ENCODE measurements at places on chromosomes 3 and 15. TPM values are rescaled to one million over a fixed set of nuclear protein-coding genes. Genes with fewer than 3 reads are reported as not detected.

DNA sequence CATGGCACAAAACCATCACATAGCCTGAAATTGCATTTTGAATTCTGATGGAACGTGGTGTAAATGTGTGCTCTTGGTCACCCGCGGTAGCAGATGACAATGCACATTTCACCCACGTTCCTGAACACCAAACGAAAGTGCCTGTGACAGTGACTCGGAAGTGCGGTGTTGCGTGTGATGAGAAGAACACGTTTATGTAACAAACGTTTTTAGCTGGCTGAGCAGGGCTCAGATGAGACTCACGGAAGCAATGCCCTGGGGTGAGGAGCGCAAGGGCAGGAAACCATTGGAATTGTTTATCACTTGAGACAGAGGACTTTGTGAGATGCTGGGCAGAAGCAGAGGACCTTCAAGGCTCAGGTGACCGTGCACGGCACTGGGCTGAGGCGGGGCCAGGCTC is 449.2 kb upstream of the CFAP20DC start:
- DNase-seq, result no peak
- no peaks in the 10 kb centered on the region for H3K4me1 ChIP-seq
- no peak overlapping the region for H3K4me3 ChIP-seq

- no peaks in the 10 kb centered on the region for H3K27me3 ChIP-seq
- no peaks in the 10 kb centered on the region for H3K36me3 ChIP-seq
- no peak for DNase-seq
- H3K4me1 ChIP-seq, result peaks cover 4% of the 10 kb centered on the region
- no peak overlapping the region for H3K4me3 ChIP-seq
Measured at GRCh38 chr15:67573194-67573593, 30.7 kb downstream of the MAP2K5 start.

- no peak for DNase-seq
- H3K4me1 ChIP-seq, result peaks cover 9% of the 10 kb centered on the region
- no peak overlapping the region for H3K4me3 ChIP-seq
- H3K27me3 ChIP-seq, result no peaks in the 10 kb centered on the region
- no peak overlapping the region for H3K27ac ChIP-seq
Measured at GRCh38 chr3:111769110-111769991, 89.7 kb upstream of the PHLDB2 start.

DNA sequence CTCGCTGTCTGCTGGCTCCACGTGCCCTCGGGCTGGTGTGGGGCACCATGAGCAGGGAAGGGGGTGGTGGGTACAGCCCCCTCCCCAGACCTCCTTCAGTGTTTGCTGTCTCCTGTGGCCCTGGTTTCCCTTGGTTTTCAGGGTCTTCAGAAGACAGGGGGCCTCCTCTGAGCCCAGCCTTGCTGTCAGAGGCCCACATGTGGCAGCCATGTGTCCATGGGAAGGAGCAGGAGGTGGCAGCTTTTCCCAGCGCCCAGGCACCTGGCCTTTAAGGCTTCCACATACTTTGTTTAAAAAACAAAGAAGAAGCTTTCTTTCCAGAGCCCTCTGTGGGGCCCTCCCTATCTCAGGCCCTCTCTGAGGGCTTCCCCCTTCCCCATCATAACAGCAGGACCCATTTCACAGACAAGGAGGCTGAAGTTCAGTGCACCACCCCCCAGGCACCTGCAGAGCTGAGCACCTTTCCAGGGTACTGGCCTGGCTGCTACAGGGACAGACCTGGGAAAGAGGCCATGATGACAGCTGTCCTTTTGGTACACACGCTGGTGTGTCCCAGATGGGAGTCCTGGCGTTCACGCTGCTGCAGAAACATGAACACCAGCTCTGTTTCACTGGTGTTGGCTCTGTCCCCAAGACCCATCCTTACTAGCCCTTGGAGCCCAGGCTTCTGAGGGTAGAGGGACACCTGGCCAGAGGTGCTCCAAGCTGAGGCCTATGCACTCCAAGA is 73.7 kb downstream of the DNAJB8 start:
- no peak overlapping the region for H3K27ac ChIP-seq
- no peaks in the 10 kb centered on the region for H3K36me3 ChIP-seq
- no peak overlapping the region for H3K4me3 ChIP-seq
- H3K4me1 ChIP-seq, result no peaks in the 10 kb centered on the region

- H3K4me1 ChIP-seq, result no peaks in the 10 kb centered on the region
- DNase-seq, result no peak
- H3K4me3 ChIP-seq, result no peak overlapping the region
Measured at GRCh38 chr3:4831580-4831950, 147.7 kb upstream of the BHLHE40 start.

GRCh38 chr15:70512772-70513362 is 250.5 kb downstream of the UACA start:
- no peaks in the 10 kb centered on the region for H3K4me1 ChIP-seq
- no peaks in the 10 kb centered on the region for H3K36me3 ChIP-seq
- H3K4me3 ChIP-seq, result no peak overlapping the region
- no peaks in the 10 kb centered on the region for H3K27me3 ChIP-seq
- H3K27ac ChIP-seq, result no peak overlapping the region

CCR4 gene
- polyA plus RNA-seq, result not detected

GRCh38 chr3:197730200-197730599 is 6.5 kb downstream of the RUBCN start:
- H3K4me1 ChIP-seq, result peaks cover 3% of the 10 kb centered on the region
- H3K36me3 ChIP-seq, result no peaks in the 10 kb centered on the region

GRCh38 chr3:126979046-126979628 is 3.8 kb upstream of the PLXNA1 start:
- H3K27ac ChIP-seq, result no peak overlapping the region
- H3K27me3 ChIP-seq, result no peaks in the 10 kb centered on the region
- no peaks in the 10 kb centered on the region for H3K4me1 ChIP-seq
- no peak for DNase-seq

DNA sequence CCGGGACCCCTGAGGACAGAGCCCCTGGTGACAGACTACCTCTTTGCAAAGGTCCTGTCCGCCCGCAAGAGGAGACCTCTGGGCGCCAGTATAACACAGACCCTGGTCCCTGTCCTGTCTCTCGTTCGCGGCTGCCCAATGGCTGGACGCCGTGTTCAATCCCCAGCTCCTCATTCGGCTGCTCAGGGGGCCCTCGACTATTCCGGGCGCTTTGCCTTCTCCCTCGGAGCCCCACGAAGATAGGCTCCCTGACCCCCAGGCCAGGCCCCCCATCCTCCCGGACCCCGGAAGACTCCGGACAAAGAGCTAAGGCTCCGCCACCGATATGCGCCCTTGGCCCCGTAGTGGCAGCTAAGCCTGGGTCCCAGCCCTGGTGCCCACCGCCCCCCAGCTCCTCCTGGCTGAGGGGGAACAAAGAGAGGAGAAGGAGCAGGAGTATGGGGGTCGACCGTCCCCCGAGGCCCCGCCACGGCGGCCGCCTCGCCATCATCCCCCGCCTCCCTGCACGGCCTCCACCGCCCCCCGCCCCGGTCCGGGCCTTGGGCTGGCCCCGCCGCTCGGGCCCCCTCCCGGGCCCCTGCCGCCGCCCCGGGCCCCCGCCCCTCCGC is 437 bp downstream of the CELSR3 start:
- H3K4me1 ChIP-seq, result no peaks in the 10 kb centered on the region
- no peaks in the 10 kb centered on the region for H3K36me3 ChIP-seq
- no peak overlapping the region for H3K4me3 ChIP-seq
- H3K27me3 ChIP-seq, result no peaks in the 10 kb centered on the region

- no peak overlapping the region for H3K4me3 ChIP-seq
- H3K4me1 ChIP-seq, result no peaks in the 10 kb centered on the region
Measured at GRCh38 chr3:13891017-13891392, 11.1 kb upstream of the WNT7A start.

GRCh38 chr15:59232476-59232875 is 25.8 kb downstream of the LDHAL6B start:
- H3K4me3 ChIP-seq, result no peak overlapping the region
- no peaks in the 10 kb centered on the region for H3K27me3 ChIP-seq
- H3K4me1 ChIP-seq, result peaks cover 7% of the 10 kb centered on the region
- no peaks in the 10 kb centered on the region for H3K36me3 ChIP-seq
- H3K27ac ChIP-seq, result no peak overlapping the region
- no peak for DNase-seq

Data from aorta (tissue), 5 donors.